GM12878 (cell line): ENCODE measurements at places on chromosomes 2 and 18.

- no peak for DNase-seq
These were observed 531.8 kb downstream of the ZEB2 start for GRCh38 chr2:143988082-143988481.

DNA sequence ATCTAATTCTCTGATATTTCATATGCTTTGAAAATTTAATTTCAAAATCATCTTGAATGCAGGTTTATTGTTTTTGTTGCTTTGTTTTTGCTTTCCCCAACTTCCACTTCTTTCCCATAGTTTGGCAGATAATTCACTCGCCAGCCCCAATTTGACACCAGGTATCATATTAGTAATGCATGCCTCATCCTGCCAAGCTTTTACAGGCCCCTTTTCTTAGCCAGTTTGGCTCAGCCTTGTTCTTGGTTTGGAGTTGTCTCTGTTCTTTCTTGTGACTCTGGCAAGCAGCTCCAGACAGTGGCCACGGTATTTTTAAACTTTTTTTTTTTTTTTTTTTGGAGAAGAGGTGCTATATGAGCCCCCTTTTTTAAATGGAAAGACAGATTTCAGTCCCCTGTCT is 65.3 kb downstream of the PMS1 start:
- no peak for DNase-seq

- DNase-seq, result no peak
These were observed 101.8 kb downstream of the CD226 start for GRCh38 chr18:69845593-69846506.

- no peak for DNase-seq
These were observed 1.3 kb upstream of the NPPC start for GRCh38 chr2:231927566-231927890.

DNA sequence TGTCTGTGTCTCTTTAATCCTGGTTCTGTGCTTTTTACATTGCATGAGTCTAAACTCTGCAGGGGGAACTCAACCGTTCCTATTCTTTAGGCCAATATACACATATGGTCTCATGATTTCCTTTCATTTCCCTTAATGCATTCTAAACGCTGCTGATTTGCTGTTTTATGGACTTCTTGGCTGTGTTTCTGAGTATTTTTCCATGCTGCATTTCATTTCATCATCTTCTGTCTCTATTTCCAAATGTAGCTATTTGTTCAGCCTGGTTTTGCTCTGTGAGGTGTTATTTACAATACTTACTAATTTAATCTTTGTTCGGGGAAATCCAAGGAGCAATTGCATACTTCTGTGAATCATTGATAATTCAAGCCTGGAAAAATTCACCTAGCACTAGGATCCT is 897.2 kb downstream of the TSN start:
- no peak for DNase-seq

GRCh38 chr2:74482801-74483674 is at the start of the genes CCDC142 and TTC31:
TSS of gene CCDC142 (minus strand) at chr2:74482998. CDS start at chr2:74482837, 161 bp downstream.
TSS of gene TTC31 (plus strand) at chr2:74483081. CDS start at chr2:74483096, 15 bp downstream.
- peak; percentile 89 for DNase-seq

DNA sequence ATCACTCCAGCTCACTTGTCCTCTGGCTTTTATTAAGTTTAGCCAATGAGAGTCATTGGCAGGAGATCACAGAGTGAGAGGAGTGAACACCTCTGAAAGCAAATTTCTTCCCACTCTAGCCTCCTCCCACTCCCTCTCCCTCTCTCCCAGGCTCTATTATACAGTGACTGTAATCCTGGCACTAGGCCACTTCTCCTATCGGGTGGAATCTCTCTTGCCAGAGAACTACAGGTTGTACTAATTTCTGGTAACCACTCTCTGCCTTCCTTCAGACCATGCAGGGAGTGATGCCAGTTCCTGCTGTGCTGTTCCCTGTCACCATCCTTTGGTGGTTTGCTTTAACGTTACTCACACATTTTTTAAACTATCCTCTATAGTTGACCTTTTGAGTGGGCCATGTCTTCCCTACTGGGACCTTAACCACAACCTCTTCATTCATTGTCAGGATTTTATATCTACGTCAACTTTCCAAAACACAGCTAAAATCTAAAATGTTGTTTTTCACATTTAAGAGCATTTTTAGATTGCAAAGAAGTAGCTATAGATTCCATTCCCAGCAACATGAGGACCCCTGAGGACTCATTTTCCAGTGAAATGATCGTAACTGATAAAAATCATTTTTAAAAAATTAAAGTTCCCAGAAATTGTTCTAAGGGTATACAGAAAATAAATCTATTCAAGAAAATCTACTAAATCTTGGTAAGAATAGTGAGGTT is 217.1 kb downstream of the MREG start:
- no peak for DNase-seq

DNA sequence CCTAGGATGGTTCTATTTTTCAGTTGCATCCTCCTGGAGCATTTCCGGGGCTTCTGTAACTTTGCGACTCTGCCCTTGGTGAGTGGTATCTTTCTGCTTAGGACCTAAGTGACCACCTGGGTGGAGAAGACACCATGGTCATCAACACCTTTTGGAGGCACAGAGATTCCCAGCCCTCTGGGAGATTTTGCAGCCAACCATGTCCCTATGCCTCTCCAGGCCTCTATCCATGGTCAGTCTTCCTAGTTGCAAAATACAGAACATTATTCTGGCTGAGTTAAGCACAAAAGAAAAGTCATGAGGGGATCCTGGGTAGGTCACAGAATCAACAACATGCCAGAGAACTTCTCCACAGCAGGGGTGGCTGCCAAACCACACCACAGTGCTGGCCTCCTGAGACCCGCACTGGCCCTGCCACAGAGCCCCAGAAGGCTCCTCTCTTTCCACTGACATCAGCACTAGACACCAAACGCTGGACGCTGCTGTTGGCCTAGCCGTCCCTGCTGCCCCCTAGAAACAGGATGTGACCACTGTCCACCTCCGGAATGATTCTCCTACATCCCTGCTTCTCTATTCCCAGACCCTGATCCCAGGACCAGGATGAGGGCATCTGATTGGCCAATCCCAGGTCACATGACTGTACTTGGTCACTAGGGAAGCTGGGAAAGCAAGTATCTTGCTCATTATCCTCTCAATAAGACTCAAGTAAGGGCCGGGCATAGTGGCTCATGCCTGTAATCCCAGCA is 47.7 kb downstream of the SMAD7 start:
- no peak for DNase-seq

- no peak for DNase-seq
These were observed 344.5 kb downstream of the DPP10 start for GRCh38 chr2:114786901-114787300.

GRCh38 chr2:38475567-38475881 is 98.5 kb upstream of the ATL2 start:
- DNase-seq, result no peak

DNA sequence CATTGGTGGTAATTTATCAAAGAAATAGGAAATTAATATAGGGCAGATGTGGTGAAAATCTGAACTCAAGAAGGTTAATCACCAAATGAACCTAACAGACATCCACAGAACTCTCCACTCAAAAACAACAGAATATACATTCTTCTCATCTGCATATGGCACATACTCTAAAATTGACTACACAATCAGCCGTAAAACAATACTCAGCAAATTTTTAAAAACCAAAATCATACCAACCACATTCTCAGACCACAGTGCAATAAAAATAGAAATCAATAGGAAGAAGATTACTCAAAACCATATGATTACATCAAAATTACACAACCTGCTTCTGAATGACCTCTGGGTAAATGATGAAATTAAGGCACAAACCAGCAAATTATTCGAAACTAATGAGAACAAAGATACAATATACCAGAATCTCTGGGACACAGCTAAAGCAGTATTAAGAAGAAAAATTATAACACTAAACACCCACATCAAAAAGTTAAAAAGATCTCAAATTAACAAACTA is 31.0 kb downstream of the RBM43 start:
- no peak for DNase-seq

- no peak for DNase-seq
These were observed 40.7 kb downstream of the TCF7L1 start for GRCh38 chr2:85173909-85174308.

- DNase-seq, result no peak
These were observed 90.0 kb downstream of the C2orf74 start for GRCh38 chr2:61252031-61252430.

GRCh38 chr2:178874529-178875240 is 67.5 kb upstream of the TTN start:
- no peak for DNase-seq

- DNase-seq, result no peak
These were observed 91.2 kb downstream of the POLR1A start for GRCh38 chr2:86014493-86014892.

GRCh38 chr2:235050980-235051351 is 99.1 kb downstream of the SH3BP4 start:
- no peak for DNase-seq

DNA sequence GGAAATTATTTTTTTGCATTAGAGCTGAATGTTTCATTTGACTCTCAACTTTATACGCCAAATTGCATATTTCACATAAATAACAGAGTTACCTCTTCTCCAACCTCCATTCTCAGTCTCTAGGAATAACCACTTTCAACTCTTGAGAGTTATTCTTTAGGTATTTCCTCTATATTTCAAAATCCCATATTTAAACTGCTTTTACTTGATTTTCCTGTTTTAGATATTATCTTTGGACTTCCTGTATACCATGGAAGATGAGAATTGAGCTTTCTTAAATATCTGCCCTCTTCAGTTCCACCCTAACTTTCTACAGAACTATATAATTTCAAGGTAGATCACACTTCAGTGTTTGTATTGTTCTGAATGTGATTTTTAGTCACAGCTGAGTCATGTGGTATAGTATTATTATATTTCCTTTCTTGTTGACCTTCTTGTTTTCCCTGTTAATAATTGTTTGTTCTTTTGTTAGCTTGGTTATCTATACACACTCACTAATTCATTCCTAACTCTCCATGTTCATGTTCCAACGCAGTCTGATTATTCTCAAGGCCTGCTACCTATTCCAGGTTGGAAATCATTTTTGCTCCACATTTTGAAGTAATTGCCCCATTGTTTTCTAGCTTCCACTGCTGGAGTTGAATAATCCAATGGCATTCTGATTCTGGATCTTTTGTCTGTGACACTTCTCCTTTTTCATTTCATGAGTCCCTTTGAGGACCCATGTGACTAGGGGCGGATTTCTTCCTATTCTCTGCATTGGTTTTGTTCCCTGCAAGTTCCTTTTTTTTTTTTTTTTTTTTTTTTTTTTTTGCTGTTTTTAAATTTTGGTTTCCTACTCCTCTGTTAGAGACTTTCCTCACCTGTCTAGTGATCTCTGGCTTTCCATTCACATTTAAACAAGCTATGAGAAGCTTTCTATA is 156.8 kb upstream of the RBMS1 start:
- DNase-seq, result no peak

GRCh38 chr2:8567469-8568260 is 114.2 kb upstream of the ID2 start:
- no peak for DNase-seq
